ENCODE measurements at places on chromosomes 1 and 21. TPM values are rescaled to one million over a fixed set of nuclear protein-coding genes. Genes with fewer than 3 reads are reported as not detected.
A peak's percentile ranks its signal among the peaks of the same experiment; 100 is the strongest.

DNA sequence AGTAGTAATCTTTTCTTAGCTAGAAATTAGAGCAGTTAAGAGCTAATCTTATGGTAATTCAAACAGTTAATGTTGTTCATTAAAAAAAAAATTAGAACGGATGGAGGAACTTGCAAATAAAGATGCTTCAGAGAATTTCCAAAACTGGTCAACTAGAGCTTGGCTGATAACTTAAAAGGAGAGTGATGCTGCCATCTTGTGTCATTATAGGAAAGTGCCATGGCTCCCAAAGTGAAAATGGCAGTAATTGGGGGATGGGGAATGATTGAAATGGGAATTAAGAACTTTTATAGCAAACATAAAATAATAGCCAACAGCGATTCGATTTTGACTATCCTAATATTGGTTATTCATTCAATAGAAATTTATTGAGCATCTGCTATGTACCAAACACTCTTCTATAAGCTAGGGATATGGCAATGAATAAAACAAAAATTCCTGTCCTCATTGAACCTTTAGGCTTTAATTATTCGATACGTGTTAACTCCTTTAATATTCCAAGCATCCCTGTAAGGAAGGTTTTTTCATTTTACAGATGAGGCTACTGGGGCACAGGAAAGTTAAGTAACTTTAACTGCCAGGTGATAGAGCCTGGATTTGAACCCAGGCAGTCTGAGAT is 5.7 kb upstream of the PLPP3 start:
- no peak overlapping the region for H3K4me3 ChIP-seq
- no peak for DNase-seq
- no peaks in the 10 kb centered on the region for H3K27me3 ChIP-seq
- peaks cover 5% of the 10 kb centered on the region for H3K4me1 ChIP-seq

DNA sequence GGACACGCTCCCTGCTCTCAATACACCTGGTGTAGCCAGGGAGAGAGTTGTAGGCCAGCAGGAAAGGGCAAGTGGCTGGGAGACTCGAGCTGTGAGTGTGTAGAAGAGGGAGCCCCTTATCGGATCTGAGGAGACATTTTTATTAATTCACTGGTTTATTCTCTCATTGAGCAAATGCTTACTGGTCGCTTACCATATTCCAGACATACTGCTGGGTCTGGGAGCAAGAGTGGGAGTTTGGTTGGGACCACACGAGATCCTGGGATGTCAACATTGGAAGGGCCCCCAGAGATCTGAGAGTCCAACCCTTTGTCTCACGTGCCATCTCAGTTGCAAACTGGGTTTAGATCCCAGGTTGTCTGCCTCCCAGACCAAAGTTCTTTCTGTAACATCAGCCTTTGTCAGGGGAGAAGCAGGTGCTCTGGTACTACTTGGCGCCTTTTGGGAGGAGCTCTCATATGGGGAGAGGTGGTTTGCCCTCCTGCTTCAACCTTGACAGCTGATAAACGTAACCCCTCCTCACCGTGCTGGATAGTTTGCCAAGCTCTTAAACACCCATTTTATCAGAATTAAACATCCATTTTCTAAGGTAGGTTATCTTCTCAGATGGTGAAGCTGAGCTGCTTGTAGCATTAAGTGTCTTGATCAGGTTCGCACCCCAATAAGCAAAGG is 742 bp downstream of the TMEM222 start:
- no peaks in the 10 kb centered on the region for H3K27me3 ChIP-seq
- peak overlapping the region; percentile 88 for H3K4me3 ChIP-seq
- no peak for DNase-seq
- H3K36me3 ChIP-seq: peaks cover 10% of the 10 kb centered on the region
- peaks cover 32% of the 10 kb centered on the region for H3K4me1 ChIP-seq

DNA sequence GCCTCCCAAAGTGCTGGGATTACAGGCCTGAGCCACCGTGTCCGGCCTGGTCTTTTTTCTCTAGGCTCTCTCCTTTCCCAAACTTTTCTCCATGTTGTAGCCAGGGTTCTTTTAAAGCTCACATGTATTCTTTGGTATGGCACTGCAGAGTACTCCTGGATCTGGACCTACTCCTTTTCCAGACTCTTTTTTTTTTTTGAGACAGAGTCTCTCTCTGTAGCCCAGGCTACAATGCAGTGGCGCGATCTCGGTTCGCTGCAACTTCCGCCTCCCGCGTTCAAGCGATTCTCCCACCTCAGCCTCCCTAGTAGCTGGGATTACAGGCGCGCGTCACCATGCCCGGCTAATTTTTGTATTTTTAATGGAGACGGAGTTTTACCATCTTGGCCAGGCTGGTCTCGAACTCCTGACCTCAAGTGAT is 602 bp upstream of the MED18 start:
- H3K4me1 ChIP-seq: peaks cover 16% of the 10 kb centered on the region
- no peaks in the 10 kb centered on the region for H3K27me3 ChIP-seq
- peak overlapping the region; percentile 51 for H3K4me3 ChIP-seq
- H3K36me3 ChIP-seq: peaks cover 16% of the 10 kb centered on the region
- DNase-seq: no peak

The ANKRD35 gene
- 2.4 TPM for total RNA-seq

The VCAM1 gene
- 7.0 TPM for total RNA-seq

The ALX3 gene
- not detected for total RNA-seq

The TESK2 gene
- total RNA-seq: 2.8 TPM

DNA sequence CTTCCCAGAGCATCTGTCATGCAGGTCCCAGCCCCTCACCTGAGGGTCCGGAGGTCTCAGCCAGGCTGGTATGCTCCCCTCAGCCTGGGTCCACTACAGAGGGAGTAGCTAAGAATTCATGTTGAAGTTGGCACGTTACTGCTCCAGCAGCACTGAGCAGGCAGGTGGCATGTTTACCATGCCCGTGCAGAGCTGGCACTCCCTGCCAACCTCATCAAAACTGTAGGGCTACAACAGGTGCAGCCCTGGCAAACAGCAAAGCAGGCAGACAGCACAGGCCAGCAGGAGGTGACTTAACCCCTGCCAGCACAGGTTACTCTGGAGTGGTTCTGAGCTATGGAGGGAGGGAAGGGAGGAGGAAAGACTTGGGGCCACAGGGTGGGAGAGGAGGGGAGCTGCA is 46.4 kb downstream of the NUAK2 start:
- no peak overlapping the region for H3K27ac ChIP-seq
- DNase-seq: no peak
- no peaks in the 10 kb centered on the region for H3K27me3 ChIP-seq
- no peaks in the 10 kb centered on the region for H3K4me1 ChIP-seq
- H3K36me3 ChIP-seq: peaks cover 11% of the 10 kb centered on the region

GRCh38 chr1:74161497-74161896 is 36.5 kb downstream of the LRRIQ3 start:
- no peak overlapping the region for H3K27ac ChIP-seq
- H3K4me3 ChIP-seq: no peak overlapping the region
- no peaks in the 10 kb centered on the region for H3K27me3 ChIP-seq
- H3K36me3 ChIP-seq: no peaks in the 10 kb centered on the region
- no peak for DNase-seq

The TEX38 gene
- total RNA-seq: not detected
